ENCODE measurements at places on chromosomes 2 and 18.

- DNase-seq: no peak
Measured at GRCh38 chr18:7945882-7946281, 378.8 kb downstream of the PTPRM start.

DNA sequence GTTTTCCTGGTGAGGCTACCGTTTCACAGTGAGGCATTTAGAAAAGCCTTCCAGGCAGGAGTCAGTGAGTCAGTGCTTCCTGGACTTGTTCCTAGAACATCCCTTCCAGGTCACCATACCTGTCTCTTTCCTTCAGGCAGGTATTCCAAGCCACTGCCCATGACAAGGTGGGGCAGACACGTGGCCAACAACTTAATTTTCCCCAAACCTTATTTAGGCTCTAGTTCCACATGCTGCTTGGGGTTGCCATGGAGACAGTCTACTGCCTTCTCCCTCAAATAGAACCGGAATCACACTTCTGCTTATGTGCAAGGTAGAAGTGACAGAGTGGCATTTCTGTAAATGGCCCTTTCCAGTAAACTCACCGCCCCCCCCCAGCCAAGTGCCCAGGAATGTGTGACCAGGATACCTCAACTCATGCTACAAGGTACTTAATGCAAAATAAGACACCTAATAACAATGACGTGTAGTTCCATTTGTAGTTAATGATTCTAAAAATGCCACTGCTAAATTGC, 258.3 kb downstream of the PRKCE start:
- no peak for DNase-seq

DNA sequence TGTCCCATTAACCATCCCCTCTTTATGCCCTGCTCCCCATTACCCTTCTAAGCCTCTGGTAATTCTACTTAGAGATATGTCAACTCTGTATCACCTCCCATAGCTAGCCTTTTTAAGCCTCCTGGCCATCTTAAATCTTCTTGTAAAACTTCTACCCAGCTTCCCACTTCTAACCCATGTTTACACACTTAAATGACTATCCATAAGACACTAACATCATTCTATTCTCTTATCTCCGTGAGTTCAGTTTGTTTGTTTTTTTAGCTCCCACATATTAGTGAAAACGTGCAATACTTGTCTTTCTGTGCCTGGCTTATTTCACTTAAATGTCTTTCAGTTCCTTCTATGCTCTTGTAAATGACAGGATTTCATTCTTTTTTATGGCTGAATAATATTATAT, 42.4 kb downstream of the RAB3GAP1 start:
- DNase-seq: no peak

DNA sequence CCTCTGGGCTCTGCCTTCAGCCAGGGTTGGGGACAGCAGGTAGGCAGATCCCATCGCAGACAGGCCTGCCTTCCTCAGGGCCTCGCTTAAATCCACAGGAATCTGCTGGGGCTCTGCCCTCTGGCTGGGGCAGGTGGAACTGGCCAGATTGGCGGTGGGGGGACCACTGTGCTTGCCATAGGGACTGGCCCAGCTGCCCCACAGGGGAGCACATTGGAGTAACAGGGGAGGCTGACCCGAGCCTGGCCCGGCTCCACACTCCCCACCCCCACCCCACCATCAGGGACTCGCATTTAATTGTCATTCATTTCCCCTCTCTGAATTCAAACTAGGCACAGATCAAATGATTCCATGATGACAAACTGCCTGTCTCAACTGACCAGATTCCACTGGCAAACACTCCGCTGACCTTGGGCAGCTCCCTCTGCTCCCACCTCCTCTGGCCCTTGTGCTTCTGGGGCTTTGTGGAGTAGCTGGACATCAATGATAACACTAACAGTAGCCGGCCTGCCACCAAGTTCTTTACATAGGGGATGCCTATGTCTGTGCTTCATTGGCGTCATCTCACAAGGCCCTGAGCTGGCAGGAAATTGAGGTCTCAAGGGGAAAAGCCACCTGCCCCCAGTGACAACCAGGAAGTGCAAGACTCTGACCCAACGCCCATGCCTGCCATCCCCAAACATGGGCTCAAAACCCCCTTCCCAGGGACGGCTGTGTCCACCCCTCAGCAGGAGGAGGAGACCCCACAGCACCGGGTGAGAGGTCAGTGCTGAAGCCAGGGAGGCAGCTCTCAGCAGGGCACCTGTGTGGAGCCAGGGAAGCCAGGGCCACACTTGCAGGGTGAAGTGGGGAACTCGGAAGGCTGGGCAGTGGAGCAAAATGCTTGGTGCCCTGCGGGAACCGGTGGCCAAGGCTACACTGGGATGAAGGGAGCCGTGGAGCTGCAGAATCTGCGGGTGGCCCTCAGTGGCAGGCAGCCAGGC, 2.1 kb upstream of the B3GNT7 start:
- DNase-seq: no peak

DNA sequence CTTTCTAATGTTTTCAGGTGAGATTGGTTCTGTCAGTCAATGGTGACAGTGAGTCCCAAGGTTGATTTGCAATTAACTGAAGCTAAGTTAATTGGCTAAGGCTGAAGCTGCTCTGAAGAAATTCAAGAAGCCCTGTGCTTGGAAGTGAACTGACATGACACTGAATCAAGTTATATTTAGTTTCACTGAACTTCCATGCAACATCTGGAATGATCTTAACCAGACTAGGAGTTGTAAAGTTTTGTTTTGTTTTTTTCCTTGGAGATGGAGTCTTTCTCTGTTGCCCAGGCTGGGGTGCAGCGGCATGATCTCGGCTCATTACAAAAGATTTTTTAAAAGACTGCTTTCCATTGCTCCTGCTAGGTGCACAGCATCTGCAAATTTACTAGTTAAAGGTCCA, 11.4 kb downstream of the SERPINB5 start:
- DNase-seq: no peak

DNA sequence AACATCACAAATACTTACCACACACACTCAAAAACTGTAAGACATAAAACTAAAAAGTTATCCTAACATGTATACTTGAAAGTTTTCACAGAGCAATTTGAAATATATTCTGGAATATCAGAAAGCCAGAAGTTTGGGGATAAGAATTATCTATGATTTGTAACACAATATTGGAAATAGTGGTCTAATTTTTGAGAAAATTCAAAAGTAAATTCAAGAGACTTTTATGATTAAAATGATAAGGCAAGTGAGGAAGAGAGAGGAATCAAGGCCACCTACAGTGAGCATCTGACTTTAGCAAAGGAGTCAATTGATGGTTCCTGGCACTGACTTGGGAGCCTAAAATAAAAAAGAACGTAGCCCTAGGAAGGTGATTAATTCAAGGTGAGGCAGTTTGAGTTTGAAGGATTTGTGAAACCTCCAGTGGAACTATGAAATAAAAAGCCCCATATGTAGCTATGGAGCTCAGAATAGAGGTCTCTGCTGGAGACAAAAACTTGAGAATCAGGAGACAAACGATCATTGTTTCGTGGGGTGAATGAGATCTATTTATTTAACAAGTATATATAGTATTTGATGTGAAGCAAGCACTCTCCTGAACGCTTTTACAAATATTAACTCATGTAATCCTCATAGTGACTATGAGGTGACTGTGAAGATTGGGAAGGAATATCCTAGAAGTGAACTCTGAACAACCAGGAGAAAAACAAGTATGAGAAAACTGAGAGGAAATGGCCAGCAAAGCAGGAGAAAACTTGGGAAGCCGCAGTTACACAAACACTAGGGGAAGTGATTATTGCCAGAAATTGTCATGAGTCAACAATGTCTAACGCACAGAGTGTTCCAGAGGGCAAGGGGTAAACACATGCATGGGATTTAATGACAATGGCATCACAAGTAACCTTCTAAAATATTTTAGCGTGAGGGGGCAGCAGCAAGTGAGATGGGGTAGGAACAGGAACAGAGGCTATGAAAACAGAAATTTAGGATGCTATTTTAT, 12.8 kb downstream of the TFPI start:
- DNase-seq: no peak

- DNase-seq: peak; percentile 4
Measured at GRCh38 chr2:95700519-95700918, 108.7 kb downstream of the TRIM43 start.

DNA sequence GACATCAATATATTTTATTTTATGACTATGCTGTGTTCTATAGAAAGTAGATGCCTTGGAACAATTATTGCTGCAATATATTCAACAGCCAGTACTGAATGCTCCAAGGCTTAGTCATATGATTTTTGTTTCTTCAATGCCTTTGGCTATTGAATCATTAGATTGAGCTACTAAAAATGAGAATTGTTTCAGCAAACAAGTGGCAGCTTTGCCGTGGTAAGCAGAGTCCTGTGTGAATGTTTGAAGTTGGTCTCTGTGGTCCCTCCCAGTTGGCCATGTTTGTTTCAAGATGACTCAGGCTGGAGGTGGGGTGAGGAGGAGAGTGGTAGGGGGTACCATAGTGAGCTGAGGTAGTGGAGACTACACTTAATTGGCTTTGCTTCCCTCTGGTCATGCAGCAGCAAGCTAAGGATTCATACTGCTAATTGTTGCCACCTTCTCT, 198.6 kb upstream of the EPAS1 start:
- DNase-seq: no peak

- DNase-seq: no peak
Measured at GRCh38 chr2:207770602-207771404, 1.1 kb upstream of the FZD5 start.

DNA sequence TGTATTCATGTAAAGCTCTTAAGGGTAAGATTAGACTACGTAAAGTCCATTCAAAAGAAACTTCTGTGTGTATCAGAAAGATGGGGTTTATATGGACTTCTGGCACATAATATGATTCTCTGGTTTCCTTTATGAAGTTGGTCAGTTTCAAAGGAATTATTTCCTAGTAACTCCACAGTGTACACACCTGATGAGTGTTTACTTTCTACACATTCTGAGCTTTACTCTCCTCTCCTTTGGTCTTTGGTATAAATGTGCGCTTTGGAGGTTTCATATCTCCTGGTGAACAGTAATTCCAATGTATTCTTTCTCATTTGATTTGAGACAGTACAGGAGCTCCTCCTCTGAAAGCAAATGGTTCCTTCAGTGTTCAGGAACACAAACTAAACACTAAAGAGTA, 88.1 kb downstream of the OXER1 start:
- DNase-seq: no peak

DNA sequence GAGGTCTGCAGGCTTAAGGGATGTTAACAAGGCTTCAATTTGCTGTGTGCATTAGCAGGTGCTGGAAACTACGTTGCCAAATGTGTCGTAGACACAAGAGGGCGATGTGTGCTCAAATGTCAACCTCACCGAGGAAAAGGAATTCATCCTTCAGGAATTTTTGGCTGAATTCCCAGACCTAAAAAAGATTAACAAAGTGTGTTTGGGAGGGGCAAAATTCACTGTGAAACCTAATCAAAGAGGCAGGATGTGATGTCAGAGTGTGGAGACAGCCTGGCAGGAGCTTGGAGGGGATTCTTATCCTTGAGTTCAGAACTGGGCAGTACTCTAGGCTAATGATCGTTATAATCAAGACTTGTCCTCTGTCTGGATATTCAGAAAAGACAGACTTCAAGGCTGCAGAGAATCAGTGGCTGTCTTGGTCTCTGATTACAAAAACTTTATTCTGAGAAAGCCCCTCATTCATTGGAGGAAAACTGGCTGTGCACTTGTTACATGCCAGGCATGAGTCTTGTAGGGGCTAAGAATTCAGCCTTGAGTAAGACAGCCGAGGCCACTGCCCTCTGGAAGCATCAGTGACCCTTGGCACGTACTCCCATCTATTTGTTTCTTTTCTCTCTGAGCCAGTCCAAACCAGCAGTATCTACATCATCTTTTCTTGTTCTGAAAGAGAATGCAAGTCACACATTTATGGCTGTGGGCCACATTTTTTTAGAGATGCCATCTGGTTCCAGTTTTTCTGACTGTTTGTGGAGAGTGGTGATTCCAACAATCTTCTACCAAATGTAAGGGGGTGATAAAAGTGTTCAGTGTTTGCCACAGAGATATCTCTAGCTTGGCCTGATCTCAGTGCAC, 18.7 kb upstream of the SCYGR1 start:
- peak; percentile 14 for DNase-seq

DNA sequence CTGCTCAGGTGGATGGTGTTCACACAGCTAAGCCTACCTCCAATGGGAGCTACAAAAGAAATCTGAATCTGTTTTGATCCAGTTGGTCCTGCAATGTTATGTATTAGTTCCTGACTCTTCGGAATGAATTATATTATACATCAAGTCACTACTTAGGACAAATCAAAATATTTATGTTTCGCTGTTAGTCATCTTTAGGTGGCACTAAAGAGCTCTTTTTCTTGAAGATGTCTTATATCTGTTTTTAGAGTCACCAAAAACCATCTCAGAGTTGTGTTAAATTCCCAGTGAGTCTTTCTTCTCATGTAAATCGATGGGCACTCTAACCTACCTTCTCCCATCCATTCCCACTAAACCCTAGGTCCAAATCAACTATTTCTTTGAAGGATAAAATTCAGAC, 2.2 kb downstream of the DNER start:
- no peak for DNase-seq

DNA sequence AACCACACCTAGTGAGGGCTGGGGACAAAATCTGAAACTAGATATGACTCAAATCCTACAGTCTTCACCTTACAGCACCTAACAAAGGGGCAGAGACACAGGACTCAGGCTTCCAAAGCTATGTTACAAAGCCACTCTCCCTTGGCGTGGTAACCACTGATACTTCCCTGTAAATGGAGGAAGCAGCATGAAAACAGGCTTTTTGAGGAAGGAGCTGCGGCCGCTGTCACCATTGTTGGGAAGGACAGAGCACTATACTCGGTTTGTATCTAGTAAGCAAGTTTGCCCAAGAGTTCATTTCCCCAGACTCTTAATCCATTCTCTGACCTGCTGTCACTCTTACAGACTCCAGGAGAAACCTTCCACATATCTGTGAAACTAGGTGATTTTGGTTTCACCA, 60.3 kb downstream of the LONRF2 start:
- no peak for DNase-seq

DNA sequence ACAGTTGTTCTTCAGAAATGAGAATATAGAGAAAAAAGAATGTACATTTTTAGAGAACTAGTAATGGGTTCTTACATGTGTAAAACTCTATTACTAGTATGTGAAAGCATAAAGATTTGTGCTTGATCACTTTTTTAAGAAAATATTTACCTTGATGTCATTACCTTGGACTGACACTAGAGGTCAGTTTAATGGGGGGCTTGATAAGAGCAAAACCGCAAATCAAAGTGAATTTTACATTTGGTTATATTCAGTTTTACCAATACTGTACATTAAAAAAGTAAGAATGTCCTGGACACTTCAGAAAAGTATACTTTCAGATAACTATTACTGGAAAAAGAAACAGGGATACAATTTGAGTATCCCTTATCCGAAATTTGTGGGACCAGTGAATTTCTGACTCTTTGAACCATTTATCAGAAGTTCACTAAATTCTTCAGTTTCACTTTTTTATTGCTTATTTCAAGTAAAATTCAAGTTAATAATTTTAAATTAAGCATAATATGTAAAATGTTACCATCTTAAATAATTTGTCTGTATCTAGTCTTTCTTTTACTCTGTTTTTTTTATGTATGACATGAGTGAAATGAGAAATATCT, 1149.5 kb downstream of the DSC3 start:
- DNase-seq: no peak

DNA sequence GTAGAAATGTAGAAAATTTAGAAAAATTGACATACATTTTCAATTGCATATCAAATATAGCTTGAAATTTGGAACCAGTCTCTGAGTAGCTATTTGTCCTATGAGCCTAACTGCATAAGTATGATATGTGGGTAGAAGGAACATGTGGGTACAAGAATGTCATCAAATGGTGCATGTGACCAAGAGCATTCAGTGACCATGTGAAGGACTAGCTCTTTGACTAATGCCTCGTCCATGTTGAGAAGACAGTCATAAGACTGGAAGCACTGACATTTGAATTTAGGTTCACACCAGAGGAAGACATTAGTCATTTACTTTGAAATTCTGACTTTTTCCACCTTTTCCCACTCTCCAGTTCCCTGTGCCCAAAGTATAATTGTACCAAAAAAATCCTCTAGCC, 12.6 kb downstream of the MRPL44 start:
- DNase-seq: no peak
